ENCODE measurements at places on chromosomes 7 and 10.

GRCh38 chr7:129898502-129899160 is 54.1 kb downstream of the UBE2H start:
- DNase-seq = no peak

- DNase-seq = peak; percentile 43
Observed at GRCh38 chr7:155844526-155844925, 32.3 kb upstream of the SHH start.

DNA sequence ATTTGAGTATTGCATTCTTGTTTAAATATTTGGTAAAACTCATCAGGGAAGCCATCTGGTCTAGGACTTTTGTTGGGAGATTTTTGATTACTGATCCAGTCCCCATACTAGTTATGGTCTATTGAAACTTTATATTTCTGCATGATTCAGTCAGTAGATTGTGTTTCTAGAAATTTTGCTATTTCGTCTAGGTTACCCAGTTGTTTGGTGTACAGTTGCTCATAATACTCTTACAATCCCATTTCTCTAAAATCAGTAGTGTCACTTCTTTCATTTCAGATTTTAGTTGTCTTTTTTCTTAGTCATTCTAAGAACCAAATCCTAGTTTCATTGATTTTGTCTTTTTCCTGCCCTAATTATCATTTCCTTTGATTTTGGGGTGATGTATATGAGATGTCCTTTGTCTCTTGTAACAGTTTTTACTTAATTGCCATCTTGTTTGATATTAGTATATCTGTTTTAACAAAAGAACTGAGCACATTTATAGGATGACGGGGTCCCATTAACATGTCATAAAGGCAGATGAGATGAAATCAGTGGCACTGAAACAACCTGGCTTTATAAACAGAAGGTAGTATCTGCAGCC is 7.9 kb downstream of the MALSU1 start:
- DNase-seq = no peak

DNA sequence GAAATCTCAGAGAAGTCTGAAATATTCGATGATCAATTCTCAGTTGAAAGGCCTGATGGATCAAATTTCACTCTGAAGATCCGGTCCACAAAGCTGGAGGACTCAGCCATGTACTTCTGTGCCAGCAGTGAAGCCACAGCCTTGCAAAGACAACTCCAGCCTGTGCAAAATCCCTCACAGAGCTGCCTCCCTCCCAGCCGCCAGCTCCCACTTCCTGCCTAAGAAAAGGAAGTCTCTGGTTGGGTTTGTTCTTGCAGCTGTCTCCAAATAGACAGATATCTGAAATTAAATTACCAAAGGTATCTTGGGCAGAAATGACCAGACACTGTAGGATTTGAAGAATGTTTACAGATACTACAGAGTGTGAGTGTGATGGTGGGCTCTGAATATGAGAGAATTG is 43.4 kb upstream of the PRSS58 start:
- DNase-seq = no peak

DNA sequence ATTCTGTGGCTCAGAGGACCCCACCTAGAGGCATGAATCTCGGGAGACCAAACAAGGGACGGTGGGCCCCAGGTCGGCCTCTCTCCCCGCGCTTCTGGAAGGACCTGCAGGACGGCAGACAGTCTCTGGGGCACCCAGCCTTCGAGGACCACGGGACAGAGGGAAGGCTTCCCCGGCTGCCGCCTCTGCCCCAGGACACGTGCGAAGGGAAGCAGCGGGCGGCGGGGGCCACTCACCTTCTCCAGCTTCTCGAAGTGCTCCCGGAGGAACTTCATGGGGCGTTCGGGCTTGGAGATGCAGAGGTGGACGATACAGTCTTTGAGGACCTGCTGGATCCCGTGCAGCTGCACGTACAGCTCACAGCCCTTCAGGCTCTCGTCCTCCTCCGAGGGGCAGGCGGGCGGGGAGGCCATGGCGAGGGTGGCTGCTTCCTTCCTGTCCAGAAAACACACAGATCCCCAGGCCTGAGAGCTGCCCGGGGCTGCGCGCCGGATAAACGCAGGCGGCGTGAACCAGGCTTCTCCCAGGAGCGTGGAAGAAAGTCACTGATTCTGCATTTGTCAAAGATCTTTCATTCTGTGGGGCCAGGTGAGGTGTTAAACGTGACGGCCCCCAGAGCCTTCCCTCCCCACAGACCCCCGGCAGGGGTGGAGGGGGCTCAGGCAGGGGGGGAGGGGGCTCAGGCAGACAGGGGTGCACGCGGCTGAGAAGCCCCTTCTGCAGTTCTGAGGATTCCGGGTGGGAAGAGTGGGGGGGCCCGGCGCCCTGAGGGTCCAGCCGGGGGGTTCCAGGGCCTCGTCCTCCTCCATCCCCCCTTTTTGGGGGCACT is 15.2 kb upstream of the DNAAF5 start:
- DNase-seq = no peak

- no peak for DNase-seq
Observed at GRCh38 chr7:100719523-100720278, 567 bp upstream of the EPO start.

DNA sequence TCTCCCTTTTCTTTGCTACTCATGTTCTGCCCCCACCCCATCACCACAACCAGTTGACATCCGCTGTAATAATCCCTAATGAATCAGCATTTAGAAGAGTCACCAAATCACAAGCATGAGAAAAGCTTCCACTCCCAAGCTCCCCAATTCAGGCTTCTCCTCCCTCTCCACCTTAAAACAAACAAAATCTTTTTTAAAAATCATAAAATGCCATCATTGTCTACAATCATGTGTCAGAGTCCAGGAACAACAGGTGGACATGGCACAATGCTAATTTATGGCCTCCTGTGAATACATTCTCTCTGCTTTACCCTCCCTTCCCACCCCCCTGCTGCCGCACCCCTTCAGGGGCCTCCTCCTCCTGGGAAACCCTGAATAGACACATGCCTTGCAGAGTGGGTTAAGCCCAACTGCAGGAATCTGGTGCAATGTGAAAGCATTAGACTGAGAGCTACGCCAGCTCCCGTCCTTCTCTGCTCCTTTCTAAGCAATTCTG is 3.7 kb downstream of the LRRC4 start:
- no peak for DNase-seq

- no peak for DNase-seq
Observed at GRCh38 chr10:109275960-109276359, 647.4 kb downstream of the XPNPEP1 start.

GRCh38 chr7:24851786-24852185 is 94.5 kb upstream of the GSDME start:
- DNase-seq = no peak

GRCh38 chr10:74683067-74683466 is 143.3 kb upstream of the KAT6B start:
- no peak for DNase-seq

DNA sequence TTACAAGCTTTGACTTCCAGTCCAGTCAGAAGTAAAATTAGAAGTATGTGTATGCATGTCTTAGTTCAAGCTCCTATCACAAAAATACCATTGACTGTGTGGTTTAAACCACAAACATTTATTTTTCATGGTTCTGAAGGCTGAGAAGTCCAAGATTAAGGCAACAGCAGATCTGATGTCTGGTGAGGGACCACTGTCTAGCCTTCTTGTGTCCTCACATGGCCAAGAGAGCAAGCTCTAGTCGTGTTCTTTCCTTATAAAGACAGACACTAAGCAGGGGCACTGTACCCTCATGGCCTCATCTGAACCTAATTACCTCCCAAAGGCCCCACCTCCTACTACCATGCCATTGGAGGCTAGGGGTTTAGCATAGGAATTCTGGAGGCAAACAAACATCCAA is 41.3 kb upstream of the ARL4A start:
- DNase-seq = no peak

Measured in lower leg skin (tissue), 4 donors.